ENCODE measurements at places on chromosomes 6 and 20.

- no peak for DNase-seq
Observed at GRCh38 chr6:70131528-70131927, 171.4 kb downstream of the COL9A1 start.

DNA sequence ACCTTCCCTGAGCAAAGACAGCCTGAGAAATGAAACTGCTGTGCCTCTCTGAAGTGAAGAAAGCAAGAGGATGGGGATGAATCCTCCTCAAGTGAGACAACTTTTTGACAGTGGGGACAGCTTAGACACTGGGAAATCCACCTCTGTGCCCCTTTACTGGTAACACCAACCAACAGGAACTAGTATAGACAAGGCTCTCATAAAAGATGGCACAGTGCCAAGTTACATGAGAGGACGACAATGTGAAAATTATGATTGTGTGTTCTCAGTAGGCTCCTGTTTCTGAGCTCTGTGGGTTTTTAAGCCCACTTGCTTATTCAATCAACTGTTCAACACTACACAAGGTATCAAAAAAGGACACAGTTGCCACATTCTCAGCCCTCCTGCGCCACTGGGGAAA is 41.6 kb upstream of the LYRM2 start:
- DNase-seq = no peak

DNA sequence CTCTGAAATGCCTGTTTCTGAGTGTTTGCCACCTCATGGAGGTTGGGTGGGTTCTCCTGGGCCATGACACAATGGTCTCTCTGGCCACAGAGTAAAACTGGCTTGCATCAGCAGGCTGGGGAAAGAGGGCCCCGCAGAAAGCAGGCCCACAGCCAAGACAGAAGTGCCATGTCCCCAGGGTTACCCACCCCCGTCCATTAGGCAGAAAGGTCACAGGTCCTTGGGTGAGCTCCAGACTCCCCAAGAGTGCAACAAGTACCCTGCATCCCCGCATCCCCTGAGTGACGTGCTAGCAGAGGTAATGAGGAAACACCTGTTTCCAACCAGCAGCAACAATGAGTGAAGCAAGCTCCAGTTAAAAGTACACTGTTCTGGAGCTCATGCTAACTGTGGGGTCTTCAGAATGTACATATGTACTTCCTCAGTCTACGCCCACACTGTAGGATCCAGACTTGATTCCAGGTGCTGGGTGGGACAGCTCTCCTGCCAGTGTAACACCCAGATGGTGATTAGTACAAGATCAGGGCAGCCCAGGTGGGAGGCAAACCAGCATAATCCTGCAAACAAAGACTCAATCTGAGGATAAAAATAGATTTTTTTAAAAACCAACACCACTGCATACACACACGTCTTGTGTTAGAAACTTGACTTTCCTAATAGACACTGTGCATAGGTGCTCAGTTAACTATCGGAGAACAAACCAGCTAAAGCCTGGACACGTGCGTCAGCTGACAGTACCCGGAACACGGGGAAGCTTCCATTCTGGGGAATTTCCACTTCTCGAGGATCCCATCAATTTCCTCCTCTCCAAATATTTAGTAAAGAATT is 31.5 kb downstream of the RRBP1 start:
- no peak for DNase-seq

- no peak for DNase-seq
Observed at GRCh38 chr6:67045076-67045475, 1338.0 kb upstream of the EYS start.

GRCh38 chr6:127188744-127189143 is 70.3 kb downstream of the RSPO3 start:
- no peak for DNase-seq

- no peak for DNase-seq
Observed at GRCh38 chr6:134217105-134217797, 100.7 kb downstream of the SGK1 start.

DNA sequence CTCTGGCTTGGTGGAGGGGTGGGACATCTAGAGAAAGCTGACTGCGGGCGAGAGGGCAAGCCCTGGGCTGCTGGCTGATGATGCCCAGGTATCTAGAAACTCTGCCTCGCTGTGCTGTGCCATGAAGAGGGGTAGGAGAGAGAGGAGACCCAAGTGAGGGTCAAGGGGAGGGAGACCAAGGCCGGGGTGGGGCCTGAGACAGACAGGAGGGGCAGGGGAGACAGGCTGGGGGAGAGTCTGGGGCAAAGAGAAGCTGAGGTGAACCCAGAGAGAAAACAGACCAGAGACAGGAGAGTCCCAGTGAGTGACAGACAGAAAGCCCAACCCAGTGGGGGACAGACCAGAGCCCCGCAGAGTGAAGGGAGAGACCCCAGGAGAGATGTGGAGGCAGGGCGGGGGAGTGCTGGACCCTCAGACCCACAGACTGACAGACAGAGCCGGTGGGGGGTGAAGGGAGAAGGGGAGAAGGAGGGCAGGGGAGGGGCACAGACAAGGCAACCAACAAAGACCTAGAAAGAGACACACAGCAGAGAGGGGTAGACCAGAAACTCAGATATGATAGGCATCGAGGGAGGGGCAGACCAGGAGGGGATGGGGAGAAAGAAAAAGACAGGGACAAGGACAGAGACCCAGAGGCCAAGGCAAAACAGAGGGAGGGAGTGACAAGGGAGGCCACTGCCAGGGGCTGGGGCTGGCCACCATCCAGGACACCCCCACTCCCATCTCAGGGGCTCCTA is 5.9 kb downstream of the TEAD3 start:
- DNase-seq = no peak
